ENCODE measurements at places on chromosomes 2 and 18.

- no peak for DNase-seq
Measured at GRCh38 chr2:134778372-134778771, 59.6 kb upstream of the TMEM163 start.

- peak; percentile 43 for DNase-seq
Measured at GRCh38 chr2:8684878-8685696, 3.2 kb downstream of the ID2 start.

- peak; percentile 93 for DNase-seq
Measured at GRCh38 chr2:239201531-239201876, 199.3 kb downstream of the HDAC4 start.

DNA sequence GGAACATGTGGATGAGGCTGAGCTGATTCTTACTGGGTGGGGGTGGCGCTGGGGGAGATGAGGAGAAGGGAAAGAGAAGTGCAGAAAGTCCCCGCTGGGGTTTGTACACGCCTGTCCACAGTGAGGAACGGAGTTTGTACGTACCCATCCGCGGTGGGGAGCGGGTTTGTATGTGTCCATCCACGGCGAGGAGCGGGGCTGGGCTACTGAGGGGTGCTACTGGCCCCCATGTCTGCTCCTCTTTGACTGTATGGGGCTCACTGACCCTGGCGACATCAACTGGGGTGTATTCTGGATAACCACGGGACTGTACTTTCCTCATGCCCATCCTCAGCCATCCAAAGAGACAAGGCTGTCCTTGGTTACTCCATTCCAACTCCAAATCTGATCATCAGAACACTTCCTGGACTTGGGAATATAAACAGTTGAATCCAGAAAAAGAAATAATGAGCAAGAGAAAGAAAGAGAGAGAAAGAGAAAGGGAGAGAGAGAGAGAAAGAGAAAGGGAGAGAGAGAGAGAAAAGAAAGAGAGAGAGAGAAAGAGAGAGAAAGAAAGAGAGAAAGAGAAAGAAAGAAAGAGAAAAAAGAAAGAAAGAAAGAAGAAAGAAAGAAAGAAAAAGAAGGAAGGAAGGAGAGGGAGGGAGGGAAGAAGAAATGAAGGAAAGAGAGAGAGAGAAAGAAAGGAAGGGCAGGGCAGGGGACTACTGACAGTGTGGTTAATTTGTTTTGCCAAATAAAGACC lies 21.0 kb downstream of the MAL start:
- DNase-seq: no peak

DNA sequence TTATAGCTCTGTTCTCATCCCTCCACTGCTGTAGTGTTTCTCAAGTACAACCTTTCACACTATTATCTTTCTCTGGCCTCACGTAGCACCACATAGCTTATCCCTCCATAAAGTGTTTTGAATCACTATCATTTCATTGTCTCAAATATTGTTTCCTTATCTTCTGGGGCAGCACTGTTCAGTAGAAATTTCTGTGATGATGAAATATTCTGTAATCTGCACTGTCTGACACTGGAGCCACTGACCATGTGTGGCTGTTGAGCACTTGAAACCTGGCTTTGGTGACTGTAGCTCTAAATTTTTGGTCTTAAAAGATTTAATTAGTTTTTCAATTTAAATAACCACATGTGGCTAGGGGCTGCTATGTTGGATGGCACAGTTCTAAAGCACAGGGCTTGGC lies 78.9 kb downstream of the CPS1 start:
- DNase-seq: no peak

- DNase-seq: no peak
Measured at GRCh38 chr2:60708630-60709320, 47.3 kb upstream of the PAPOLG start.

- DNase-seq: peak; percentile 94
Measured at GRCh38 chr2:178522950-178523595, 42.8 kb downstream of the PLEKHA3 start.

- DNase-seq: no peak
Measured at GRCh38 chr2:1846046-1847015, 102.0 kb upstream of the PXDN start.

- DNase-seq: peak; percentile 97
Measured at GRCh38 chr18:11246495-11247300, 97.3 kb upstream of the PIEZO2 start.

GRCh38 chr2:74039611-74040010 lies 54.9 kb downstream of the TET3 start:
- peak; percentile 27 for DNase-seq

DNA sequence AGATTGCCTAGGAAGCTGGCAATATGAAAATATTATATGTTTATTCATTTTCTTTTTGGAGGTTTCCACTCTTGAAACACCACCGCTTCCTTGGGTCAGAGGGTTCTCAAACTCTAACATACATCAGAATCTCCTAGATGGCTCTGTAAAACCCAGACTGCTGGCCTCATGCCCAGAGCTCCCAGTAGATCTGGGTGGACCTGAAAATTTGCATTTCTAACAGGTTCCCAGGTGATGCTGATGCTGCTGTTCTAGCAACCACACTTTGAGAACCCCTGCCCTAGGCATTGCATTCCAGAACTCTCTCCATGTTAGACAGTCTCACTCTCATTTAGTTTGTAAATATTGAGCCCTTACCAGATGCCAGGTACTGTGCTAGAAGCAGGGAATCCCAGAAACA lies 139.4 kb downstream of the FAM210A start:
- DNase-seq: no peak

DNA sequence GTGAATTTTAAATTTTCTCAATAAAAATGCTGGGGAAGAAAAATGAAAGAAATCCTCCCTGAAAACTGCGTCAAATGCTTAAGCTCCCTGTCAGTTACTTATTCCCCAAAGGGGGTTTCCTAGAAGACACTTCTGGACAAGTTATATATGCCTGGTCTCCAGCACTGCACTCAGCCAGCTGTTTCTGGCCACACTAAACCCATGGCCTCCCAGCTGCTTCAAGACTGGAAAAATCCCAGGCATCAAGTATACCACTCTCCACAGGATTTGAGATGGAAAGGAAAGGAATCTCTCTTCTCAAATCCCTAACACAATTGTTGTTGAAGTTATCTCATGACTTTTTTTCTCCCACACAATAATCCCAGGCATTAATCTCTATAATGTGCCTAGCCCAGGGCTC lies 245.7 kb downstream of the NBAS start:
- DNase-seq: peak; percentile 29

GRCh38 chr2:202361108-202361507 lies 15.0 kb upstream of the BMPR2 start:
- peak; percentile 91 for DNase-seq

DNA sequence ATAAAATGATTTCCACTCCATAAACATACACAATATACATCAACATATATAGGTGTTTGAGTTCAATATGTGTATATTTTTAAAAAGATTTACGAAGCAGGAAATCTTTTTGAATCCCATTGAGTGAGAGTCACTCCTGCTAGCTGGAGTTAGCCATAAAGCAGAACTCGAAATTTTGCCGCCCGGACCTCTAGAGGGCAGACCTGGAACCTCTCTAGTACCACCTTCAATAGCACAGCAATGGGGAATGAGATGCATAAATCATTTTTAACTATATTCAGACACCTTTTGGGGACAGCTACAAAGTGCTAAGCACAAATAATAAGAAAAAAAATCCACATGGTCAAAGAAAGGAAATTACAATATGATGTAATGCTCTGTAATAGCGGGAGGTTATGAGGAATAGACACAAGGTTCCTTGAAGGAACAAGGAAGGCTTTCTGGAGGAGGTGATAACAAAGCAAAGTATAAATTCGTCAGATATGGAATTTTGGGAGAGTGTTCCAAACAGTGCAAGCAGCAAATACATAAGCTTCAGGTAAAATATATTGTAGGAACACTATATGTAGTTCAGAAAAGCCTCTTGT lies 533.4 kb downstream of the ERBB4 start:
- no peak for DNase-seq

GRCh38 chr18:57441071-57441794 lies 6.1 kb downstream of the ONECUT2 start:
- no peak for DNase-seq

DNA sequence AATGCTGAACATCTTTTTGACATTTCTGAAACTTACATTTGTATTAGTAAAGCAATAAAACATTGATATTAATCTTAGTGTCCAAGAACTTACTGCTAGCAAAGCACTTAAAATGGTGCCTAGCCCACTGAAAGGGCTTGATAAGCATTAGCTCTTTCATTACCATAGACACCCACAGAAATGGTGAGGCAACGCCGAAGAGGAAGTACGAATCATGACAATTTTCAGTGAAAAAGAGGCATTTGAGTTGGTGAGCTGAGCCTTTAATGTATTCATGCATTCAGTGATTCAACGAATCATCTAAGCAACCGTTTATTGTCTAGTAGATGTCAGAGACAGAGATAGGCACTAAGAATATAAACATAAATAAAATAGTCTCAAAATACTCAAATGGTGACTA lies 101.1 kb downstream of the PIGN start:
- DNase-seq: no peak

- DNase-seq: peak; percentile 10
Measured at GRCh38 chr2:126536605-126537200, 119.3 kb upstream of the GYPC start.

DNA sequence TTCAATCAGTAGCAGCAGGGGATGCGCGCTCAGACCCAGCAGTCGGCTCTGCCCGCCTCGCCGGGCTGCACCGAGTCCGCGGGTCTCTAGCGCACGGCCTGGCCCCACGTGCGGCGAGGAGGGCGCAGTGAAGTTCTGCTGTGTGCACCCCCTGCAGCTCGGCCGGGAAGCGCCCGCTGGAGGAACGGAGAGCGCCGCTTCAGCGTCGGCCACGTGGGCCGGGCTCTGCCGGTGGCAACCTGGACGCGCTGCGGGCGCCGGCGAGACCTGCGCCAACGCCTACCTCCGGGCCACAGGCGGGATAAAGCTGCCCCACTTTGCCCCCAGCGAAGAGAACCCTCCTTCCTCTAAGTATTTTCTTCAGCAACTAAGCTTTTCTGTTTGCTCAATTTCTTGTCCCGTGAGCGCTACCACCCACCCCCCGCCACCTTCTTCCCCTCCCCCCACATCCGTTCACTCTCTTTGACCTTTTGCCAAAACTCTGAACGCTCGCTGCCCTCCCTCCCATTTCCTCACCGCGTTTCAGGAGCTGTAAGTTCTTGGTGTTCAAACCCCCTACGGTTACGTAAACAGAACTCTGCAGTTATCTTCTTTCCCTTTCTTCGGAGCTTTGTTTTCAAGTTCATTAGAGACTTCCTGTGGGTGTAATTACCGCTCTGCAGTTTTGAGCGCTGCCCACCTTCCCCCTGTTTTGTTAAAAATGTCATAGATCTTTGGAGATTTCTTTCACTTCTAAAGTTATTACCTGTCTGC lies 42.6 kb upstream of the EDAR start:
- DNase-seq: peak; percentile 38

GRCh38 chr2:78586316-78586715 lies 439.2 kb upstream of the REG3G start:
- DNase-seq: peak; percentile 13

DNA sequence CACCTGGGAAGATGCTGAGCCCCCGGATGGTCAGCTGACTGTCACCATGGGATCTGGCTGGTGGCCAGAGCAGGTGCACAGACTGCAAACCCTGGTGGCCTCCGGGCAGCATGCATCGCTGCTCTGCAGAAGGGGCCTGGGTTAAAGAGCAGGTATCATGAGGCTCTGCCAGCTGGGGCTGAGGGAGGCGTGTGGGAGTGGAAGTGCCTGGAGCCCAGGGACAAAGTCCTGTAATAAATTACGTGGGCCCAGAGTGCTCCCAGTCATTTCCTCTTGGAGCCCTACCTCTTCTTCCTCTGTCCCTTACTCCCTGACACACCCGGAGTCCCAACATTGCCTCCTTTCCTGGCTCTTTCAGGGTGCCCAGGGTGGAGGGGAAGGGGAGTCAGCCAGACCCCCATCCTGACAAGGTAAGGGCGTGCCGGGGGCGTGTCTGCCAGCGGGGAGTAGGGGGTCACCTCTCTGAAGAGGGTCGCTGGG lies at the start of gene MYO7B:
Gene MYO7B, plus strand, starts transcription at position 262 of the 480 bp plus-strand sequence. CDS start 24,040 bp downstream, outside the sequence.
- DNase-seq: no peak

DNA sequence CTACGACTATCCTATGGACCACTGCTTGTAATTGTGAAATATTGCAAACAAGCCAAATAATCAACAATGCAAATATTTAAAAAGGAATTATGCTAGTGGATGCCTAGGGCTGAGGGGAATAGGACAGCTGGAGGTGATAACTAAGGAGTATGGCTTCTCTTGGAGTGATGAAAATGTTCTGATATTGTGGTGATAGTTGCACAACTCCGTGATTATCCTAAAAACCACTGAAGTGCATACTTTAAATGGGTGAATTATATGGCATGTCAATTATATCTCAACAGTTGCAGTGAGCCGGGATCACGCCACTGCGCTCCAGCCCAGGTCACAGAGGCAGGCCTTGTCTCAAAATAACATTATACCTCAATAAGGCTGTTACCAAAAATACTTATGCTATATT lies 125.1 kb upstream of the SH3BP4 start:
- no peak for DNase-seq

- no peak for DNase-seq
Measured at GRCh38 chr2:157793053-157793612, 83.0 kb downstream of the ACVR1 start.

DNA sequence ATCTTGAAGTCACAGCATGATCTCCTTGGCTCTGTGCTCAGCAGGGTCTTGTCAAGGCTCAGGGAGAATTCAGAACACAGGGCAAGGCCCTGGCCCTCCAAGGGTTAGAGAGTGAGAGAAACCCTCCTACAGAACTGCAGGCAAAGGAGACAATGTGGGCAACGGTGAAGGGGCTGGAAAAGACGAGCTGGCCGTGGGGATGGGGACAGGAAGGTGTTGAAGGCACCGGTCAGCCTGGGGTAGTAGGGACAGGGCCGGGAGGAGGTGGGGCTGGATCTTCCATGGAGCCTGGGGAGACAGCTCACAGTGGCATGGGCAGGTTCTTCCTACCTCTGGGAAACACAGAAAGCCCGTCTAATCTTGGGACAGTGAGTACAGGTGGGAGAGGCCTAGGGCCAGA lies 92.2 kb upstream of the MCFD2 start:
- no peak for DNase-seq

DNA sequence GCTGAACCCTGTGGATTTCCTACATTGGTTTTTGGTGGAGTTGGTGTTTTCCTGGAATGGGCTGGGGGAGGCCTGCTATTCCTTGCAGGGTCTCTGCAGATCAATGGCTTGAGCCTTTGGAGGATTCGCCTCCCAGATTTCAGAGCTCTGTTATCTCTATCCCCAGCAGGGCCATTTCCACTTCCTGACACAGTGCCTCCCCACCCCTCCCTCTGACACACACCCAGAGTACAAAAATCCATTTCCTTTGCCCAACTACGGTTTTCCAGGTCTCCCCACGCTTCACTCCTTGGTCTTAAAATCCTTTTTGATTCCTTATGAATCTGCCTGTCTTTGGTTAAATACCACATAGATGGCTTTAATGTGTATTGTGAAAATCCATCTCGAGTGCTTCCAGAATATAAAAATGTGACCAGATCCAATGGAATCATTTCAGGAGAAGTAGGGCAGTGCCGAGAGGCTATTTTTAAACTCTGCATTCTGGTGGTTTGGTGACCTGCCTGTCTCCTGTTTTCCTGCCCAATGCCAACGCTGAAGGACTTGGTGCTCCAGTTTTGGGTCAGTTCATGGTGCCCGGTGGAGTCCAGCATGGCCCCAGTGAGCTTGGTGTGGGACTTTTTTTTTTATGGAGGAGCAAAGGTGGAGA lies 60.9 kb downstream of the ARL4C start:
- DNase-seq: no peak

Measured in muscle of leg (tissue), 16 donors.